ENCODE measurements at places on chromosomes 7 and 10.

DNA sequence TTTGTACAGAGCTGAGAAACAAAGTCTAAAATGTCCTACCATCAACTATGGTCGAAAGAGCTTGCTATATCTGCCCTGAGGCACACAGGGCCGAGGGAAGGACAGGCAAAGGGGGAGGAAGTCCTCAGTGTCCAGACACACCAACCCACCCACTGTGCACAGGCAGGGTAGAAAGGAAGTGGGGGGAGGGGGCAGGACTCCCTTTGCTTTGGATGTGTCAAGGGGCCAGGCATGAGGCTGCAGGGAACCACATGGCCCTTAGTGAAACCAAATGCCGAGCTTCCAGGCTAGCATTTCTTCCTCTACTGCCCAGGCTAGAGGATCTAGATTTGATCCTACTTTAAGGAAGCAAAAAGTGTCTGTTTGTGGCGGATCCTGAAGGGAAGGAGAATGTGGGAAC is 28.6 kb downstream of the KCNH2 start:
- DNase-seq: no peak

- no peak for DNase-seq
Observed at GRCh38 chr7:45390731-45391130, 183.4 kb upstream of the ADCY1 start.

DNA sequence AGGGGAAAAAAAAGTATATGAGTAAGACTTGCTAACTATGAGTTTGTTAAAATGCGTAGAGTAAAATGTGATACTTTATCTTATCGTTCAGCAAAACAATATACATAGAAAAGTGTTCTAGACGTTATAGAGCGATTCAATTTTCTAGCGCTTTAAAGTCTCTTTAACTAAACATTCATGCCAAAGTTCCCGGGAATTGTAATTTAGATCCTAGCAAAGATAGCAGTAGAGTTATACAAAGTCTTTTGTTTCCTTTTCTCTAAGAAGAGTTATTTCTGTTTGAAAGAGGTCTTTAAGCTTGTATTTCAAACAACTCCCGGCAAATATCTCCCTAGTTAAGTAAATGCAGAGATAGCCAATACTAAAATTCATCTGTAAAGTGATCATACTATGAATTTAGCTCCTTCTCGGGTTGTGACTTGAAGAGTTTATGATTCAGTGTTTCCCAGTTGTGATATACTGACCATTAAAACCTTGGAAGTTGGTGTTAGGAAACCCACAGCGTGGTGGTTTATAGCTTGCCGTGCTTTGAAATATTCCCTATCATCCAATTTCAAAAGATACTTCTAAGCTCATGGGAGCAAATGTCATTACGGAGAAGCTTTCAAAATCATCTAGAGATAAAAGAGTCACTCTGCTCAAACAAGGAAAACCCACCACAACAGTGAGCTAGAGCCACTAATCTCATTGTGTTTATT is 171.7 kb downstream of the CSTF2T start:
- no peak for DNase-seq

GRCh38 chr10:131736321-131736980 is 164.4 kb upstream of the PPP2R2D start:
- DNase-seq: no peak

GRCh38 chr7:24778543-24779282 is 21.4 kb upstream of the GSDME start:
- peak; percentile 33 for DNase-seq

DNA sequence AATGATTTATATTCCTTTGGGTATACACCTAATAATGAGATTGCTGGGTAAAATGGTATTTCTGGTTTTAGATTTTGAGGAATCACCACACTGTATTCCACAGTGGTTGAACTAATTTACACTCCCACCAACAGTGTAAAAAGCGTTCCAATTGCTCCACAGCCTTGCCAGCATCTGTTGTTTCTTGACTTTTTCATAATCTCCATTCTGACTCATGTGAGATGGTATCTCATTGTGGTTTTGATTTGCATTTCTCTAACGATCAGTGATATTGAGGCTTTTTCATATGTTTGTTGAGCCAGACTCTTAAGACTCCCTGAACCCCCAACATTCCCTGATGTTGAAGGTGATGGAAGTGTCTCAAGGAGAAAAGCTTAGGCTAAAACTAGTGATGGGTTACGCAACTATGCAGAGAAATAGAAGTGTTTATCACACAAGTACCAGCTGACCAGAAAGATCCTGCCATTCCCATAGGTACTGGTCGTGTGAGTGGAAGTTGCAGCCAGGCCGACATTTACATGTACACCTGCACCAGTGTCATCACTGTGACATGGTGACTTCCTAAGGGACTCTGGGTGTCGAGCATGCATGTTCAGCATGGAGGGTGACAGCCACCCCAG is 711.2 kb upstream of the NRP1 start:
- no peak for DNase-seq

- DNase-seq: peak; percentile 86
Observed at GRCh38 chr7:80699045-80699638, 60.7 kb downstream of the CD36 start.

GRCh38 chr10:49610458-49611165 is 502 bp downstream of the SLC18A3 start:
- no peak for DNase-seq

GRCh38 chr10:112279433-112279832 is 3.8 kb upstream of the TECTB start:
- DNase-seq: no peak

- DNase-seq: no peak
Observed at GRCh38 chr10:130224228-130224627, 88.0 kb downstream of the GLRX3 start.

DNA sequence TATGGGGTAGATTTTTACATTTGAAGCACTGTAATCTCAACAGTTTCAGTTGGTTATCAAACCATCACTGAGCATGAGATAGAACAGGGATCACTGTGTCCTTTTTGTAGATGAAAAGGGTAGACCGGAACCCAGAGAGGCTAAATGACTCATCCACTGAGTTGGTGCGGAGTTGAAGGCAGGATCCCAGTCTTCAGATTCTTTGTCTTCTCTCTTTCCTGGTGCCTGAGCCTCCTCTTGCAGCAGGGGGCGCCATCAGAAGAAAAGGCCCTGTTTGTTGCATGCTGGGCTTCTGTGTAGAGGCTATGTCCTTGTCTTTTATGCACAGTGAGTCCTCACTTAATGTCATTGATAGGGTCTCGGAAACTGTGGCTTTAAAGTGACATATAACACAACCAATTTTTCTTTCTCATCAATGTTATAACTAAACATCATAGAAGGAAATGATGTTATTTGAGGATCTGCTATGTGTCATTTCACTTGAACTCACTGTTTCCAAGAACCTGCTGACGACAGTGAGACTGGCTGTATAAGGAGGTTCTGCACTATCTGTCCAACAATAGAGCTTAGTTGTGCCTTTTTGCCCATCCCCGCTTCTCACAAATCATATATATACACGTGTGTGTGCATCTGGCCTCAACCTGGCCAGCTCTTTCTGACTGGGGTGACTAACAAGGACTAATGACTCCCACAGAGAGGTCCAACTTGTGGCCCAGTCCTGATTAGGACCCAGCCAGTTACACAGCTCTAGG is 14.3 kb downstream of the ZNF282 start:
- DNase-seq: peak; percentile 89

- DNase-seq: no peak
Observed at GRCh38 chr10:122078965-122079795, 90.2 kb downstream of the TACC2 start.

GRCh38 chr10:70459774-70460490 is 18.5 kb upstream of the NODAL start:
- DNase-seq: no peak

GRCh38 chr10:80351220-80351619 is 5.3 kb downstream of the DYDC1 start:
- no peak for DNase-seq

DNA sequence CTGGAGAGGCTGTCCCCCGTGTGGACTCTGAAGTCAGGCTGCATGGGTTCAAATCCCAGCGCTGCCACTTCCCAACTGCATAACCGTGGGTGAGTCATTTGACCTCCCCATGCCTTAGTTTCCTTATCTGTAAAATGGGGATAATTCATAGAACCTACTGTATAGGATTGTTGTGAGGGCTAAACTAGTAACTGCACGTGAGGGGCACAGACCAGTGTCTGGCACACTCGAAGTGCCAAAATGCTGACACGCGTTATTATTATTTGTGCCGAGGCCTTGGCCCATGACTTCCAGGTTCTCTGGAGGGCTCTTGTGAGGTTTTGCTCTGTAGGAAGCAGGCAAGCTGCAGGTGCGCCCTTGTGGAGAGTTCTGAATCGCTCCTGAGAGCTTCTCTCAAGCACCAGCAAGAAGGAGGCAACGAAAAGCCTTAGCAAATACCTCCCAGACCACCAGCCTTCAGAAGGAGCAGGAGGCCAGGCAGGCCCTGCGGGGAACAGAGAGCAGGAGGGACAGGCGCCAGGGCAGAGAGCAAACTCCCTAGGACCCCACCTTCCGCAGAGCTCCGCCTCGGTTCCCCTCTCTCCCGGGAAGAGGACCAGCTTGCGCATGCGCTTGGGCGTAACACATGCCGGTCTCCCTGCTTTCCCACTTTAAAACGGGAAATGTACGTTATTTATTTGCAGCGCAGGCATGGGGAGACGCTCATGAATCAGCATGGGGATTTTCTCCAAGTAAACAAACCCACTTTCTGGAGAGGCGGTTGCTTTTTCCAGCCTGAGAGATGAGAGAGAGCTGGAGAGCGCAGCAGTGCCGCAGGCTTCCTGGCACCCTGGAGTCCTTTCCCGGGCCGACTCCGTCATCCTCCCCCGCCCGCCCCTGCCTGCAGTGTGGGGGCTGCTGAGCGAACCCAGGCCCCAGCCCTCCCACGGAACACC is 39.6 kb downstream of the SORCS3 start:
- peak; percentile 48 for DNase-seq

GRCh38 chr7:95469187-95469586 is 16.6 kb upstream of the ASB4 start:
- DNase-seq: no peak

DNA sequence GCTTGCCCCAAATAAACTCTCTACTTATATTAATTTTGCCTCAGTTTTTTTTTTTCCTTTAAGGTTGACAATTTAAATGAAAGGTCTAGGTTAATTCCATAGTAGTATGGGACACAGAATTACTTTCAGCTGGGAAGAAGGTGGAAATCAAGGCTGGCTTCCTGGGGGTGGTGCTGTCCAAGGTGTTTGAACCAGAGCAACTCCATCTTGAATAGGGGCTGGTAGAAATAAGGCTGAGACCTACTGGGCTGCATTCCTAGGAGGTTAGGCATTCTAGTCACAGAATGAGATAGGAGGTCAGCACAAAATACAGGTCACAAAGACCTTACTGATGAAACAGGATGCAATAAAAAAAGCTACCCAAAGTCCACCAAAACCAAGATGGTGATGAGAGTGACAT is 1190.8 kb upstream of the AUTS2 start:
- DNase-seq: no peak

DNA sequence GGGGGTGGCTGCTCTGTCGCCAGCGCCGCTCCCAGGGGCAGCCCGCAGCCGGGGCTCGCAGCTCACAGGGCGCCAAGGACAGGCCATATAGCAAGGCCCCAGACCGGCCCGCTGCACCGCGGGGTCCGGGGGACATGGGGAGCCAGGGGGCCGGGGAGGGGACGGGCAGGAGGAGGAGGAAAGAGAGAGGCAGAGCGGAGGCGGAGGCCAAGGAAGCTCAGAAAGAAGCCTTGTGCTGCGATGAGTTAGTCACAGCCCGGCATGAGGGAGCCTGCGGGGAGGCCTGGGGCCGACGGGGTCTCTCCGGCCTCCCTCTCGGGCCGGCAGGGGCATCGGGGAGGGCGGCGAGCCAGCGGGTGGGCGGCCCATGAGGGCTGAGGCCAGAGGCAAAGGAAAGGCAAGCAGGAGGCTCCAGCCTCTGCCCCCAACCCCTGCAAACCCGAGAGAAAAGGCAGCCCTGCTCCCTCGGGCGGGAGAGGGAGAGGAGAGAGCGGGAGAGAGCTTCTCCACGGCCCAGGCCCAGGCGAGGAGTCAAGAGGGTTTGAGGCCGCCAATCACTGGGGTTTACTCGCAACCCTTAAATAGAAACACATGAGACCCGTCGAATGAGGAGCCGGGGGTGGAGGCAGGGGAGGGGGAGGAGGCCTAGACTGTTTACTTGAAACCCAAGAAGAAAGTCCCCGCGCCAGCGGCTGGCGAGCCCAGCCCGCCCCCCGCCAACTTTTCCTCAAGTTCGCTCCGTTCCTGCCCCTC is 167.9 kb downstream of the NEURL1 start:
- DNase-seq: peak; percentile 60

- no peak for DNase-seq
Observed at GRCh38 chr10:76523246-76523645, 1091.8 kb downstream of the LRMDA start.

DNA sequence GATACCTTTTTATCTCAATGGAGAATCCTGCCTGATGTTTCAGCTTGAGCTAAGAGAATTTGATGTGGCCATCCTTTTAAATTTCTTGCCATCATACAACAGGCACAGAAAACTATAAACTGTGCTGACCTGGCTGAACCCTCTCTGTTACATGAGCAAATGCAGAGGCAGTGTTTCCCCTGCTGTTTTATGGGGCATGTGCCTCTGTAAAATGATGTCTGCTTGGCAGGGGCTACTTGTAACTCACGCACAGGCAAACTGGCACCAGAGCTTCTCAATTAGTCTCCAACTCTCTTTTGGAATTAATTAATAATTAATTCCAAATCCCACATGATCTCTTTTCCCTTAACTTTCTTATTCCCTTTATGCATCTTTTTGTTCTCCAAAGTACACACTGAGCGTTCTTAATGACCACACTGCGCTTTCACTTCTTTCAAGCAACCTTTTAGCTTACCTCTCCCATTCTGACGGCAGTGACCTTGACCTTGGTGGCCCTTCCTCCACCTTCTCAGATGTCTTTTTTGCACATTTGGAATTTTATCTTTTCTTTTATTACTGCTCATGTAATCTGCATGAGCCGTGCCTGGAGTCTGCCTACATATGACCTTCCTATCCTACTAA is 334.0 kb downstream of the PLXNA4 start:
- DNase-seq: no peak

DNA sequence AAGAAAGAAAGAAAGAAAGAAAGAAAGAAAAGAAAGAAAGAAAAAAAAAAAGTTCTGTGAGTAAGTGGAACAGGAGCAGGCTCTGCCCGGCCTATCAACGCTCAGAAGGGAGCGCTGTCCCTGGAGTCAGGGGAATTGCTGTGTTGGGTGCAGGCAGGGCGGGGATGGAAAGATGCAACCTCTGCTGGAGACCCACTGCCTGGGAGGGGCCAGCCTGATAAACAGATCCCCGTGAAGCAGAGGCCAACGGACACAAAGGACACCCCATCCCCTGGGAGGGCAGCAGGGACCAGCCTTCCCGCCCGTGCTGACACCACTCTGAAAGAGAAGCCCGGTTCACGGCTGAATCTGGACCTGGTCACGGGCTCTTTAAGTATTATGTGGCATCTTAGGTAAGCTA is 54.5 kb downstream of the TCERG1L start:
- DNase-seq: no peak

GRCh38 chr10:83075815-83076355 is 1063.4 kb upstream of the GHITM start:
- DNase-seq: no peak

GRCh38 chr7:91082038-91082437 is 182.2 kb upstream of the FZD1 start:
- peak; percentile 37 for DNase-seq

GRCh38 chr7:130732980-130733930 is 752 bp downstream of the KLF14 start:
- DNase-seq: peak; percentile 42

- no peak for DNase-seq
Observed at GRCh38 chr7:140229101-140229525, 52.3 kb upstream of the KDM7A start.

Measured in ACHN (cell line).